NCI-H2227 treated with DMSO at 0.1 percent for 48 hours (cell line): ENCODE measurements at places on chromosomes 13 and 19.

GRCh38 chr13:84821261-84821660 is 939.0 kb upstream of the SLITRK1 start:
- no peak for DNase-seq

DNA sequence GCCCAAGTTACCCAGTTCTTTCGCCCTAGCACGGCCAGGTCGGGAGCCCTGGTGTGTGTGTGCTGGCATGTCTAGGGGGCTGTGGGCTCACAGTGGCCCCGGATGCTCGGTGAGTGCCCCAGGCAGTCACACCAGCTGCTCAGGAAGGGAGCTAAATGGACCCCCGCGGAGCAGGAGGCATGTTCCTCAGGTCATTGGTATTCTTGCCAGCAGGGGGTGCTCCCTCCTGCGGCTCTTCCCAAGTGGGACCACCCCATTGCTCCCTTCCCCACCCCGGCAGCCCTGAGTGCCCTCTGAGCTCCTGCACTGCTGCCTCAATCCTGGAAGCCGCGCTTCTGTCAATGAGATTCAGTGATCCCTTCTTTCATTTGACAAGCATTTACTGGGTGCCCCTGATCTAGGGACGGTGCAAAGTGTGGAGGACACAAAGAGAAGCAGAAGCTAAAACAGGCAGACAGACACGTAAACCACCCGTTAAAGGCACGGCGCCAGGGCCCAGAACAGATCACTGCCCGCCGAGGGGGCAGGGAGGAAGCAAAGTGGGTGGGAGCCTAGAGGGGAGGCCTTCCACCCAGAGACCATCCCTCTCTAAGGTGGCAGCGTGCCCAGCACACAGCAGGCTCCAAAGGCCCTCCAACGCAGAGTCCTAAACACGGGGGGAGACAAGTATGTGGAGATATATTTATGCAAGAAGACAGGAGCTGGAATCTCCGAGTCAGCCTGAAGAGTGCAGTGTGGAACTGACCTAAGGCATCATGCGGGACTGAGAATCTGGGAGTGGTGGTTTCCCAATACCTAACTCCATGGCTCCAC is 5.2 kb upstream of the ADPRHL1 start:
- DNase-seq: no peak

- DNase-seq: no peak
Measured at GRCh38 chr13:68214691-68215415, 984.7 kb upstream of the PCDH9 start.

GRCh38 chr19:33947265-33947964 is 150.7 kb downstream of the KCTD15 start:
- DNase-seq: no peak

GRCh38 chr13:52353193-52353592 is 52.8 kb downstream of the THSD1 start:
- DNase-seq: no peak

GRCh38 chr13:42821437-42821836 is 40.1 kb downstream of the FAM216B start:
- no peak for DNase-seq

GRCh38 chr13:98324105-98324504 is 147.0 kb upstream of the RNF113B start:
- no peak for DNase-seq

DNA sequence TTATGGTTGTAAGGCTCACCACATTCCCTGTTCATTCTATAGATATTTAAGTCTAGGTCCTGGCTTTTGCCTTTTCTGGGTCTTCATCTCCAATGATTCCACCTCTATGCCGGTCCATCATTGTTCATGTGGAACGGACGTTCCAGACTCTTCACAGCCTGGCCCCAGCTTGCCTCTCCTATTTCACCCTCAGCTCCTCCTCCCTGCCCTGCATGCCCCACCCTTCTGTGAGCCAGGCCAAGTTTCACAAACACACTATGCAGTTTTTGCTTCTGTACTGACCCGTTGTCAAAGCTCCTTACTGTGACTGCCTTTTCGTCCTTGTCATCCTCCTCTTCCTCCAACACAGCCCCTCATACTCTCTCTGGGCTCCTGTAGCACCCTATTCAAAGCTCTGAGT is 31.3 kb downstream of the TEX26 start:
- DNase-seq: no peak

DNA sequence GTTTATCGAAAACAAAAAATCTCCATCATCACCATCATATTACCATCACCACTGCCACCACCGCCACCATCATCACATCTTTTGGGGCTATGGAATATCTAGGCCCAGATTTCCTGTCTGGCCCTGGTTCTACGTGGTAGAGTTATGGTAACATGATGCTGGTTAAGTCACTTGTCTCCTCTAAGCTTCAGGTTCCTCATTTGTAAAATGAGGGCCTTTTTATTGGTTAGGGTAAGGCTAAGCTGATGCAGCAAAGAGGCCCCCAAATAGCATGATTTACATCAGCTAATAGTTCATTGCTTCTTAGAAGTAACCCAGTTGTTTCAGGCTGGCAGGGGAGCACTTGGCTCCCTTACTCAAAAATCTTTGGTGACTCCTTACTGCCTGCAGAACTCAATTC is 37.9 kb downstream of the PCDH8 start:
- DNase-seq: no peak

GRCh38 chr19:13597640-13598039 is 91.4 kb upstream of the CACNA1A start:
- peak; percentile 44 for DNase-seq

DNA sequence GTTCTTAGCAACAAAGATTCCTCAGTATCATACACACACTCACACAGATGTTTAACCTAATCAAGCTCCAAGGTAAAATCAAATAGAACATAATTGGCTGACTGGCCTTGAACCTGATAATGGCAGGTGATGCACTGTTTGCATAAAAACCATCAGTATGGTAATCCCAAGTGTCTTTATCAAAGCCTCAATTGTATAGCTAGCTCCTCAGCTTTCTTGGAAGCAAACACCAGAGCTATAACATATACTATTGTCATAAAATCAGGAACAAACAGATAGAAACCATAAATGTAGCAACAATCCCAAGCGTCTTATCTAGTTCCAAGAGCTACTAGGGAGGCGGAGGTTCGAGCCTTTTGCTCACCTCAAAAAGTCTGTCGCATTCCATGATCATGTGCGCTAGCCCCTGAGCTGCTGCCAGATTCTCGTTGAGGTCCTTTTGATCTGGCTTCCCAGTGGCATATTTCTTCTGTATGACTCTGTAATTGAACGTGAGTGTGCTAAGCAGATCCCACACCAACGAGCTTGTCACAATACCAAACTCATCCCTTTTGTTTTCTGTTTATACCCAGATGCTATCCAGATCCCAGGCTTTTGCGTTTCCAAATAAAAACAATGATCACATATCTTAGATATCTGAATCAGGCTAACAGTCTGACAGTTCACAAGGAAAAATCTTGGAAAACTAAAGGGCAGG is 95.3 kb downstream of the KL start:
- no peak for DNase-seq

DNA sequence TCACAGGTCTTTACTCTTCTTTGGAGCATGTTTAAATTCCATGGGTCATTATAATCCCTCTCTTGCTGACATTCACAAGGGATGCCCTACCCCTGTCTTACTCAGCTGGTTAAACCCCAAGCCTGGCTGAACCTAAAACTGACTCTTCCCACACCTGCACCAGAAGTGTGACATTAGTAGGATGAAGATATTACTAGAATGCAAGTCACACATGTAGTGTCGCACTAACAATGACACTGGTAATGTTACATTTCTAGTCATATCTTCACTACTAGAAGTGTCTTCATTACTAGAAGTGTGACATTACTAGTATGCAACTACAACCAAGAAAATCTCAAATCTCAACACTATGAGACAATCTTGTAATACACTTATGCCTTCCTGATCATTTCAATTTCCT is 14.2 kb downstream of the ZAR1L start:
- no peak for DNase-seq

GRCh38 chr13:88176231-88176630 is 505.1 kb downstream of the SLITRK5 start:
- DNase-seq: no peak

- no peak for DNase-seq
Measured at GRCh38 chr19:47518139-47518538, 3.3 kb upstream of the NAPA start.

DNA sequence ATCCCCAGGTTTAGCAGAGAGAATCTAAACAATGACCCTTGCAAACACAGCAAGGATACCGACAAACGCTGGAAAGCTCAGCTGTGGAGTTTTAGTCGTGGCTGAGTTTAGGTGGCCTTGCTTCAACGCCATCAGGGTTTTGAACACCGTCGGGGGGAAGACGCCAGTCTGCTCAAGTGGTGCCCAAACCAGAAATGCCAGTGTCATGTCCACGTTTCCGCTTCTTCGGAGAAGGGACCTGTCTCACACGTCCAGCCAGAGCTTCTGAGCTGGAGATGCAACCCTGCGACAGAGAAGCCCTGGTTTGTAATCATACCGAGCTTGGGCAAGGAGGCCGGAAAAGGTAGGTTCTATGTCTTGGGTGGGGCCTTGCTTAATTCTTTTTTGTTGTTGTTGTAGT is 42.6 kb upstream of the ATP11A start:
- DNase-seq: no peak

DNA sequence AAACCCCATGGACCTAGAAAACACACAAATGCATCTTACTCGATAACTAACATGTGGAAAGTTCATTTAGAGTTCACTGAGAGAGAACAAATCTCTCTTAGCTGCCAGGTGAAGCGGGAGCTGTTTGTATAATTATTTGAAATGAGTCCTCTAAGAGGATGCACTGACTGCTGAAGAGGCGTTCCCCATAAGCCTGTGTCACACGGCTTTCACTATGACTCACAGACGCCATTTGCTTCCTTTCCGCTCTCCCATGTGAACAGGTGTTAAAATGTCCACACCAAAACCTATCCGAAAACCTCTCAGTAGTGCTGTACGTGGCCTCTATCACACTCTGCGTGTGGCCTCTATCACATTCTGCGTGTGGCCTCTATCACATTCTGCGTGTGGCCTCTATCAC is 101.8 kb downstream of the SOX1 start:
- DNase-seq: peak; percentile 1

DNA sequence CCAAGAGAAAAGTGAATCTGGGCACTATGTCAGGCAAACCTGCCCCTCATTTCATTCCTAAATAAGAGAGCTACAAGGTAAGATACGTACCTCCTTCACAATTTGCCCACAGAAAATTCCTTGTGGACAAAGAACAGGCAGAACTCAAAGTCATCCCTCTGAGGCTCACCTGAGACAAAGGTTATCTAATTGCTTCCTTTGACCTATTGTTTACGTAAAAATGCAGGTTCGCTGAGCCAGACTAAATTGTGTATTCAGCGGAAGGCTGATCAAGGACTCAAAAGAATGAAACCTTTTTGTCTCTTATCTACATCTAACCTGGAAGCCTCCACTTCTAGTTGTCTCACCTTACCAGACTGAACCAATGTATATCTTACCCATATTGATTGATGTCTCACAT is 213.3 kb downstream of the POSTN start:
- no peak for DNase-seq

- no peak for DNase-seq
Measured at GRCh38 chr19:494171-495080, 1.9 kb upstream of the MADCAM1 start.

DNA sequence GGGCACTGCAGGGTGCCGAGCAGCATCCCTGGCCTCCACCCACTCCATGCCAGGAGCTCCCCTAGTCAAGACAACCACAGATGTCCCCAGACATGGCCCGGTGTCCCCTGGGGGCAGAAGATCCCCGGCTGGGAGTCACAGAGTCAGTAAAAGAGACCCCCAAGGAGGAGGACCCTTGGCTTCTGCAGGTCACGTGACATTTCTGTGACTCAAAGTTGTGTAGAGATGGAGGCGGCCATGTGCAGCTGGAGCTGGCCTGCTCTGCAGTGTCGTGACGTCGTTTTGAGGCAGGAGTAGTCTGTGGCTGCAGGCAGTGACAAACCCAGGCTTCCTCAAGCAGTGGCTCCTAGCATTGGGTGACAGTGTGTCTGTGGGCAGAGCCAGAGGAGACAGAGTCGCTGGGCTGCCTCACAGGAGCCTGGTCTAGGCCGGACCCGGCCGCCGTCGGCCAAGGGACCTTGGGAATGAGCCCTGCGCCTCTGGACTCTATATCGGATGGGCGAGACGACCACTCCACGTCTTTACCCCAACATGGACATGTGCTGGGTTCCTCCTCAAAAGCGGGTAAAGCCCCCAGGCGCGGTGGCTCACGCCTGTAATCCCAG is 7.7 kb upstream of the DIRAS1 start:
- no peak for DNase-seq

- DNase-seq: no peak
Measured at GRCh38 chr19:18300930-18301717, 19.7 kb upstream of the JUND start.

DNA sequence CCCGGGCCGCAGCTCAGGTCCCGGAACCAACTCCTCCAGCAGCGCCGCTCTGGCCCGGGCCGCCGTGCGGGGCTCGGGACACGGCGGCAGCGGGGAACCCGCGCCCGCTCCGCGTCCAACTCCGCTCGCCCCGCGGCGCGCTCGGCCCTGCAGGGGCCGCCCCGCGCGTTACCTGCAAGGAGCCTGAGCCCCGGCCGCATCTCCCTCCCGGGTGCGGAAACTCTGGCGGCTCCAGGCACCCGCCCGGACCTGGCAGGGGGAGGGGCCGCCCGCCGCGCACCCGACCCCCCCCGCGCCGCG is at the start of gene TMTC4:
Gene TMTC4 (minus strand): TSS at position 224 of the 300 bp plus-strand sequence. CDS start 4,433 bp downstream, outside the sequence.
- DNase-seq: no peak

DNA sequence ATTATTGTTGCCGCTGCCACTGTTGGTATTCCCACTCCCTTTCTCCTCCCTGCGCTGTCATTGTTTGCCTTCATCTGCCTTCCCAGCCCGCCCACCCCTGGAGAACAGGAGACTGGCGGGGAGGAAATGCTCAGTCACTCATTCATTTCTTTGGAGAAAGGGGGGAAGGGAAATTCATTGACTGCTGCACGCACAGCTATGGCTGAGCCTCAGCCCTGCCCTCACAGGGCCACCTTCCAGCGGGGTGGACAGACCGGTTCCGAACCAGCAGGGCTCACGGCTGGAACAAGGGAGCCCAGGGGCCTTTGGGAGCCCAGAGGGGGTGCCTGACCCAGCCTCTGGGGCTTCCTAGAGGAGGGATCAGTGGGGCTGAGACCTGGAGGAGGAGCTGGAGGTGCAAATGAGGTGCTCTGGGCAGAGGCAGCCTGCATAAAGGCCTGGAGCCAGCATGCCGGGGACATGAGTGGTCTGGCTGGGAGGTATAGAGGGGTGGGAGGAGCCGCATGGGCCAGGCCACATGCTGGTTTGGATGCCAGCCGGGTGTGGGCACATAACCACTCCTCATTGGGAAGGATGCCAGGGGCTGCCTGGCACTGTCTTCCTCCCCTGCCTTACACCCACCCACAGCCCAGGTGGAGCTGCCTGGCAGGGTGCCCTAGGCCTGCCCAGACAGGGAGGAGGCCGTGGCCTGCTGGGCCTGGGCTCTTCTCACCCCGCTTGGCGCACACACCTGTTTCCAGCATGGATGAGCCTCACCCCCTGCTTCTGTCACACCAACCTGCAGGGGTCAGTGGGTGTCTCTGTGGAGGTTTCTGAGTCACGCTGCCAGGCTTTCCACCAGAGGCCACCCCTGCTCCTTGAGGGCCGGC is 26.8 kb downstream of the PPP5C start:
- DNase-seq: peak; percentile 47

GRCh38 chr19:5676772-5677105 is 3.6 kb downstream of the MICOS13 start:
- no peak for DNase-seq

GRCh38 chr13:29369060-29369743 is 226.3 kb downstream of the SLC7A1 start:
- DNase-seq: peak; percentile 10
